Esophagus squamous epithelium (tissue), 5 donors: ENCODE measurements at places on chromosomes 12 and 14.

DNA sequence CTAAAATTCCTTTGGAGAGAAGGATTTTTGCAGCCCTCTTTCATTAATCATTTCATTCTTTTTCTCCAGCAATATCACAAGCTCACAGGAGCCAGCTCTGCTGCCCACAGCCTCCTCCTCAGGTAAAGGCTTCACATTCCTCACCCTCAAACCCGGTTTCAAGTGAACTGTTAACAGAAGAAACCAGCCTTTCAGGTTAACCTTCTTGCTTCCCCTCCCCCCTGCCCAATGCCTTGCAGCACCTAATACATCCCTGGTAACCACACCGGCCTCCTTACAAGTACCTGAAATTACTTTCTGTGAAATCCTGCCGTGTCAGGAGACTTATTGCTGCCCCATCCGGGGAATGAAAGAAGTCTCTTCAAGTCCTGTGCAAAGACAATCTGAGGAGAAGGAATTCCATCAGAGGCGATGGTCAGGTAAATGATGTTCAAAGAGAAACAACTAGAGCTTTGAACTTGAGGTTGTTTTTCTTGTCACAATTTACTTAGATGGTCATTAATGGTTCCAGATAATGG lies 111.2 kb downstream of the MYRFL start:
- no peak for DNase-seq

DNA sequence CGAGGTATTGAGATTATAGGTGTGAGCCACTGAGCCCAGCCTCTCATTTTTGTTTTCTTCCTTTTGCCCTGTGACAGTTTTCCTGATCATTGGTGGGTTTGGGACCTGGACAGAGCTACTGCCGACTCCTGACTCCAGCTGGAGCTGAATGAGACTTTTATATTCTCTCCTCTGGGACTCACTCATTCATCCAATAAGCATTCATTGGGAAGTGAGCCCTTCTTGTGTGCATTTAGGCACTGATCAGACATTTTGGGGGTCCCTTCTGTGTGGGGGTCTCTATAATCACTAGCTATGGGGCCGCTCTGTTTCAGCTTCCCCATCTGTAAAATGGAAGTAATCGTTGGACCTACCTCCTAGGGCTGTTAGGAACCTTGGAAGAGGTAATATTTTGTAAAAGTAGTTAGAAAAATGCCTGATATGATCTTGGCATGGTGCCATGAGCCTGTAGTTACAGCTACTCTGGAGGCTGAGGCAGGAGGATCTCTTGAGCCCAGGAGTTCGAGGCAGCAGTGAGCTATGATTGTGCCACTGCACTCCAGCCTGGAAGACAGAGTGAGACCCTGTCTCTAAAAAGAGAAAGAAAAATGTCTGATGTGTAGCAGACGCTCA lies 7.2 kb downstream of the SH2B3 start:
- DNase-seq: no peak

DNA sequence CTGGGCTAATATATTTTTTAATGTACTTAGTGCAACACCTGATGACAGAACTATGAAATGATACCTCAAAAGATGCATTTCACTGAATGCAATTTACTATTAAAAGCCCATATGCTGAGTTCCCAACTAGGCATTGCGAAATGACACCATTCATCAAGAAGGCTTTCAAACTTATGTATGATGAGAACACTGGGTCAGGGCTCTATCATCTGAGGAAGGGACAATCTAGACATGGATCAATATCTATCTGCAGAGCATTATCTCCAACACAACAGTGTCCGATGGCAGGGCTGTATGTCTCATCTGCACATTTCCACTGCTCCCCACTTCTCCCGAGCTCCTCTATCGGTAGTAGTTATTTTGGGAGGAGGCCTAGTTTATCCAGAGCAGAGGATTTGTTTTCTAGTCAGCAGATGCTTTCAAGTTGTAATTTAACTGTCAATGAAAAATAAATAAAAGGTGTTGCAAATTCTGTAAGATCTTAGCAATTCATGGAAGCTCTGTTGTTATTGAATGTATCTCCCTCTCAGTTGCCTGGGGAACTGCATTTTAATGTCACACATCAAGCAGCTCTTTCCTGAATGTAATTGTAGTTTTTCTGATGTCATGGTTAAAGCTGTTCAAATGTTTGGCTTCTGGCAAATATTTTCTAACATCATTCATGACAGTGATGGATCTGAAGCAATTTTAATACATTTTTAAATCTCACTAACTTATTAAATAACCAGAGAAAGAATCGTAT lies 7.4 kb upstream of the GCH1 start:
- no peak for DNase-seq

GRCh38 chr14:33782923-33783322 lies 168.0 kb downstream of the EGLN3 start:
- no peak for DNase-seq

GRCh38 chr12:116153983-116154382 lies 123.5 kb downstream of the MED13L start:
- no peak for DNase-seq

- DNase-seq: no peak
These were observed 16.8 kb upstream of the LEMD3 start for GRCh38 chr12:65152596-65152995.

- no peak for DNase-seq
These were observed at the start of gene CCDC177 for GRCh38 chr14:69574263-69574953. Gene CCDC177 (minus strand): TSS chr14:69574871. CDS start chr14:69573622, 1,249 bp downstream.

DNA sequence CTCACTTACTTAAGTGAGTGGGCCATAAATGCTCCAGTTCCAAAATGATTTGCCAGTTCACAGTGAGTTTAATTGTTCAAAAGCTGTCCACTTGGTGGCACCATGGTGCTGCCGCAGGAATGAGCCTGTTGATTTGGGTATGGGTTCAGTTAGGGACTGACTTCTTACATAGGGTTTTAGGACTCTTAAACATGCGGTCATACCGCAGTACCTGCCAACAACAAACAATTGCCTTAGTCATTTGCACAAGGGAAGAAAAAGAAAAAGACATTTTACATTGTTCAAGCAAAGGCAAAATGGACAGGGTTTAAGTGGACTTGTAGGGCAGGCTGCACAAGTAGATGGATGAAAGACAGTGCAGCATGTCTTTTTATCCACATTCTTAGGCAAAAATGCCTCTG lies 80.0 kb upstream of the DBX2 start:
- no peak for DNase-seq
